ENCODE measurements at places on chromosomes 4 and X.

GRCh38 chrX:40151211-40152172 lies 53.7 kb upstream of the BCOR start:
- no peak for DNase-seq

GRCh38 chr4:70969076-70969475 lies 24.4 kb upstream of the DCK start:
- DNase-seq: no peak

- DNase-seq: no peak
These were observed 79.1 kb downstream of the ANKRD50 start for GRCh38 chr4:124633285-124633941.

DNA sequence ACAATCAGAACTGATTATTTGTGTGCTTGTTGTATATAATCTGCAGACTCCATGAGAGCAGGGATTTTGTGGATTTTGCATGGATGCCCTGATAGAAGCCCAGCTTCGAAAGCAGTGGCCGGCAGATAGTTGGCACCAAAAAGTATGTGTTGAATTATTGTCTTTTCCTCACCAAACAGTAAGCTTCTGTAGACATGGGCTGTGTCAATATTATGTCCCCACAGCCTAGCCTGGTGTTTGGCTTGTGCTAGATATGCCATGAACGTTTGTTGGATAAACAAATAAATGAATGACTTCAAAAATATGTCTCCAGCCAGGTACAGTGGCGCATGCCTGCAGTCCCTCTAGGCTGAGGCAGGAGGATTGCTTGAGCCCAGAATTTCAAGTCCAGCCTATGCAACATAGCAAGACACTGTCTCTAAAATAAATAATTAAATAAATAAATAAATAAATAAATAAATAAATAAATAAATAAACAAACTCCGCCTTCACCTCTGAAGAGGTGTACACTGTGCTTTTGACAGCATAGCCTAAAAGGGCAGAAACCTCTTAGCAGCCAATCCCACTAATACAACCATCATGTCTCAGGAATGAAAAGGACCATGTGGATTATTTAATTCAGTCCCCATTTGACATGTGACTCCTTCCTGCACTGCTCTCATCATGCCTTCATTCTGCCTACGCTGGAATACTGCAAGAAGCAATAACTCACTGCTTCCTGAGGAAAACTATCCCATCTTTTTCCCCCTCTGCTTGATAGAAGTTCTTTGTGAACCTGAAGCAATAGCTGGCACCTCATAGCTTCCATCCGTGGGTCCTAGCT lies 335.2 kb downstream of the FBXW7 start:
- DNase-seq: no peak

DNA sequence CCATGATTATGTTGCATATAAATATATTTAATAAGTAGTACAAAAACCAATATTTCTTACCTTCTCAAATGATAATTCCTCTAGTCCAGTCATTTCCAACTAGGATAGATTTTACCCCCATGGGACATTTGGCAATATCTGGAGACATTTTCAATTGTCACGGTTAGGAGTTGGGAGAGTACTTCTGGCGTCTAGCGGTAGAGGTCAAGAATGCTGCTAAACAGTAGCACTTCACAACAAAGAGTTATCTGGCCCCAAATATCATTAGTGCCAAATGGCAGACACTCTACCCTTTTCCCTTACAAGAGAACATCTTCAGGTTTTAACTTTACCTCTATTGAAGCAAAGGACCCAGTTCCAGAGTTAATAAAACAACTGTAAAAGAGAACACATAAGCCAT lies 168.1 kb downstream of the FAT4 start:
- no peak for DNase-seq

DNA sequence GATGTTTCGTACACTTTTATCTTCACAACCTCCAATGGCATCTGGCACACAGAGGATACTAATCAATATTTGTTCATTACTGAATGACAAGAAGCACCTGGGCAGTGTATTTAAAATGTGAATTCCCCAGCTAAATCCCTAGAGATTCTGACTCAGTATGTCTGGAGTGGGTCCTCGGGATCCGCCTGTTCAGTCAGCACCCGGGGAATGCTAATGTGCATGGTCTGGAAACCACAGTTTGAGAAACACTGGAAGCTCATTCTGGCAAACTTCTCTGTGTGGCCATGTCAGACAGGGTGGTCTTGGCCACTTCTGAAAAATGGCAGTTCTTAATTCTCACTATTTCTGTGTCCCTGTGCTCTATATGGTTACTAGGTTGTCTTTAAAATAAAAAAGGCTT lies 138.8 kb upstream of the VCX start:
- no peak for DNase-seq

GRCh38 chr4:57591073-57591472 lies 480.9 kb upstream of the IGFBP7 start:
- DNase-seq: no peak

DNA sequence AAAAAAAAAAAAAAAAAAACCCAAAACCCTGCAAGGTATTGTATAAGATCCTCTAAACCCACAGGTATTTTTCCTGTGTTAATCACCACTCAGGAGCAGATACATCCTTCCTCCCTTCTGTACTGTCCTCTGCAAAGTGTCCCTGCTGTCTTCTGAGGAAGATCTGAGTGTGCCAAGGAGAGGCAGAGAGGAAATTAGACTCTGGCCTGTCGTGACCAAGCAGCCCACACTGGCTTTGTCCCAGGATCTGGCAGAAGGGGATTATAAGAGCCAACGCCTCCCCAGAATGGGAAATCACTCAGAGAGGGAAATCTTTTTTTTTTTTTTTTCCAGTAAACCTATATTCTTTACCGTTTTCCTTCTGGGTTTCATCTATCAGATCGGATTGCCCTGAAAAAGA lies 39.6 kb downstream of the PTCHD1 start:
- no peak for DNase-seq

GRCh38 chr4:123786920-123787319 lies 390.3 kb downstream of the SPRY1 start:
- DNase-seq: peak; percentile 69

- no peak for DNase-seq
These were observed 43.9 kb downstream of the ZNF280C start for GRCh38 chrX:130224810-130225209.

GRCh38 chrX:6292599-6292998 lies 63.9 kb upstream of the NLGN4X start:
- no peak for DNase-seq

DNA sequence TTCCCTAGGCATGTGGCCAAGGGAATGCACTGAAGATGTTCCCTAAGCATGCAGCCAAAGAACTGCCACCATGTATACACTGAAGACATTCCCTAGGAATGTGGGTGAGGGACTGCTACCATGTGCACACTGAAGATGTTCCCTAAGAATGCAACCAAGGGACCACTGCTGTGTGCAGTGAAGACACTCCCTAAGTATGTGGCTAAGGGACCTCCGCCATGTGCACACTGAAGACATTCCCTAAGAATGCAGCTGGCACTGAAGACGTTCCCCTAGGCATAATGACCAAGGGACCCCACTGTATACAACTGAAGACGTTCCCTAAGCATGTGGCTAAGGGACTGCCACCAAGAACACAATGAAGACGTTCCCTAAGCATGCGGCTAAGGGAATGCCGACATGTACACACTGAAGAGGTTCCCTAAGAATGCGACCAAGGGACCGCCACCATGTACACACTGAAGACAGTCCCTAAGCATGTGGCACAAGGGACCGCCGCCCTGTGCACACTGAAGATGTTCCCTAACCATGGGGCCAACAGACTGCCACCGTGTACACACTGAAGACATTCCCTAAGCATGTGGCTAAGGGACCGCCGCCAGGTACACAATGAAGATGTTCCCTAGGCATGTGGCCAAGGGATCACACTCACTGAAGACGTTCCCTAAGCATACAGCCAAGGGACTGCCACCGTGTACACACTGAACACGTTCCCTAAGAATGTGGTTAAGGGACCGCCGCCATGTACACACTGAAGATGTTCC lies 25.6 kb downstream of the DHRSX start:
- DNase-seq: no peak

GRCh38 chrX:105464618-105465017 lies 244.1 kb upstream of the TEX13A start:
- DNase-seq: no peak

DNA sequence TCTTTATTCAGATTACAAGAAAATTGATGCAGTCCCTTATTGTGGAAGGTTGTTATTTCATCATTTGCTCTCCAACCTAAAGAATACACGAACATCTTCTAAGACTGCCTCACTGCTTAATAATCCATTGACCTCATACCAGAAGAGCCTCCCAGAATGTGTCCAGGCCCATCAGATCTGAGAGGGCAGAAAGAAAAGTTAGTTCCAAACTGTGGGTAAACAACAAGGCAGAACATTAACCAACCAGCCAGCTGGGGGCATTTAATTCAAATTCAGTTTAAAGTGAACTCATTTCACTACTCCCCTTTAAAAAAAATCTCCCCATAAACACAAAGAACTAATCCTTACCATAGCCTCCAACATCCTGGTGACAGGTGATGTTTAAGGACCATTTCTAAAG lies 13.8 kb downstream of the GPC4 start:
- DNase-seq: no peak

- peak; percentile 10 for DNase-seq
These were observed 169.2 kb upstream of the MAGEB18 start for GRCh38 chrX:25968920-25969319.

DNA sequence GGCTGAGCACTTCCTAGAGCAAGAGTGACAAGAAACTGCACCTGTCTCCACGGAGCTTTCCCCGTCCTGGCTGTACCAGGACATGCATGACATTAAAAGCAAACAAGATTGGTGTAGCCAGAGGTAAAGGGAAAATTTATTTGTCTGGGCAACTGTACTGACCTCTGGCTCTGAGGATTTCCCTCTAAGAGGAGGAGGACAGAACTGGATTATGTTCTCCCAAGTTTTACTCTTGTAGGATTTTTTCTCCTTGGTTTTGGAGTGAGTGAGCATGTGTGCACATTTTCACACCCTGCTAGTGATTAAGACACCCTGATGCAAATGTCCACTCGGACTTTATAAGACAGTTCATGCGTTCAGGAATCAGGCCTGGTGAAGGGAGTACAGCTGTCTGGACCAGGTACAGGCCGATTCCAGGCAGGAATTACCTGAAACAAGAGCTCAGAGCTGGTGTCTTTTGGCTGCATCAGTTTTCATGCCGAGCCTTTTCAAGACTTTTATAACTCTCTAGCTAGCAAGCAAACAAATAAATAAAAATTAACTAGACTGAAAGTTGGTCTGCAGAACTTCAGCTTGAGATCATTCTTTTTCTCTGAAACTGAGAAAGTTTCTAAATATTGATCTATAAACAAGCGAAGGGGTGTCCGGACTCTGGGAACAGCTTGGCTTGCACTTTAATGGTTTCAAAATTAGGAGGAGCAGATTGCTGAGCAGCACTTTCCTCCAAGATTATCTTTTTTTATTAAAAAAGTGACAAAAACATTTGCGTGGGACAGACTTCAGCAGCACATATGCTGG lies 51.3 kb upstream of the SPRY1 start:
- no peak for DNase-seq

DNA sequence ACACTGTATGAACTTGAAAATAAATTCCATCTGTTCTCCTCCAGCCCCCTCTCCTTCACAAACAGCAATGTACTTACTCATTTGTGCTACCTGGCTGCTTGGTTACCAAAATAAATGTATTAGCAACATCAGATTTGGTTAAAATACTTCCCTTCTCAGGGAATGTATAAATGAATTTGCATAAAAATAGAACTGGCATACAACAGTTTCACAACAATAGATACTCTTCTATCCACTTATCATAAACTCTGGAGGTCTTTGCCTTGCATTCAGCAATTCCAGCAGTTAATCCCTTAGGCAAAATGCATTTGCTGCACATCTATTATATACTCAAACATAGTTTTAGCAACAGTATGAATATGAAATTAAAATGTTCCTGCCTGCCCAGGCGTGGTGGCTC lies 658.2 kb downstream of the CENPC start:
- no peak for DNase-seq

DNA sequence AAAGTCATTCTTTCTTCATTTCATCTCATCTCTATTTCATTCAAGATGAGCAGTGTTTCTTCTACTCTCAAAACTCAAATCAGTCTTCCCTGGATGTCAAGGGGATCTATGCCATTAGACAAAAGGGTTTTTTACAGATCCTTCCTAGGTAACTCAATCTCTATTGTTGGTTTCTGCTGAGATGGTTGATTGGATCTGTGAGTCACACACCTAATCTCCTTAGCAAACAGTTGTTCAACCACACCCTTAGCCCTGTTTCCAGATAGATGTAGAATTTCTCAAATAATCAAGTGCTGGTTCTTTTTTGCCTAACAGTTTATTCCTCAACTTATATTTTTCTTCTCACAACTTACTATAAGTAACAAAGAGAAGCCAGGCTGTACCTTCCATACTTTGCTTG lies 200.5 kb downstream of the KDR start:
- no peak for DNase-seq

DNA sequence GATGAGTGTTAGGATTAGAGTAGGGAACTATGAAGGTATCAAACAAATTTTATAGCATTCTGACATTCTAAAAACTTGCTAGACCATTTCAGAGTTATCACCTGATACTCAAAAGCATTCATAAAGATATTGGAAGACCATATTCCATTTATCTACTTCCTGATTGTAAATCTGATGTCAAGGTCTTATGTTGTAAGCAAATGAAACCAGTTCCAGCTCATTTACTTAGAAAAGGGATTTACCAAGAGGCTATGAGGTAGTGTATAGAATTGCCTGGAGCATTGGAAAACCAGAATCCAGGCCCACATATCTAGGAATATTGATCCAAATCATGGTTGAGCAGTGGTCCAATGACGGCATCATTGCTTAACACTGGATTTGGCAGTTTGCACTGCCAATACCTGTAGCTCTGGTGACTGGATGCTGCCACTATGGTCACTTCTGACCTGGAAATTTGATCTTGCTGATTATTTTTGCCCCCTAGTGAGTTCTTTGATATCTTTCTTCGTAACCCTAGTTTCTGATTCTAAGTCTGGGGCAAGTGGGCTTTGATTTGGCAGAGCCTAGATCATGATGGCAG lies 25.4 kb downstream of the ARFIP1 start:
- DNase-seq: no peak

DNA sequence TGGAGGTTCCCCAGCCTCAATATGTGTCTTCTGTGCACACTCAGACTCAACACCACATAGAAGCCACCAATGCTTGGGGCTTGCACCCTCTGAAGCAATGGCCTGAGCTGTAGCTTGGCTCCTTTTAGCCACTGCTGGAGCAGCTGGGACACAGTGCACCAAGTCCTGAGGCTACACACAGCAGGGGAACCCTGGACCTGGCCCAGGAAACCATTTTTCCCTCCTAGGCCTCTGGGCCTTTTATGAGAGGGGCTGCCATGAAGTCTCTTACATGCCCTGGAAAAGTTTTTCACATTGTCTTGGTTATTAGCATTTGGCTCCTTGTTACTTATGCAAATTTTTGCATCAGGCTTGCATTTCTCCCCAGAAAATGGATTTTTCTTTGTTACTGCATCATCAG lies 306.2 kb downstream of the CPXCR1 start:
- DNase-seq: no peak
